Activated B cell treated with CpG ODN at 0.5 μM for 24 hours (primary cell): ENCODE measurements at places on chromosomes 11 and 22.

DNA sequence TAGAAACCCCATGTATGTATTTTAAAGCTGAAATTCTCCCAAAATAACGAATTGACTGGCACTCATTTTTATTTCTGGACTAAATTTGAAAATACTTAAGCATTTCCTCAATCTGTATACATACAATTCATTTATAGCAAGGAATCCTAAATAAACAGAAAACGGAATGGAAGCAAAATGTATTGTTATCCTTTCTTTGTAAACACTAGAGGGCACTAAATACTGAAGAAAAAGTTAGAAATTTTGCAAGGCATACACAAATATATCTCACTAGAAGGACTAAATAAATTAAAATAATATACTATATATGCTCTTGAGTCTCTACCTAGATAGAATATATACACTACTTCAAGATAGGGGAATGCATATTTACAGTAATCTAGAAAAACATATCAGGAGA is 23.1 kb upstream of the ANO5 start:
- no peak for DNase-seq

DNA sequence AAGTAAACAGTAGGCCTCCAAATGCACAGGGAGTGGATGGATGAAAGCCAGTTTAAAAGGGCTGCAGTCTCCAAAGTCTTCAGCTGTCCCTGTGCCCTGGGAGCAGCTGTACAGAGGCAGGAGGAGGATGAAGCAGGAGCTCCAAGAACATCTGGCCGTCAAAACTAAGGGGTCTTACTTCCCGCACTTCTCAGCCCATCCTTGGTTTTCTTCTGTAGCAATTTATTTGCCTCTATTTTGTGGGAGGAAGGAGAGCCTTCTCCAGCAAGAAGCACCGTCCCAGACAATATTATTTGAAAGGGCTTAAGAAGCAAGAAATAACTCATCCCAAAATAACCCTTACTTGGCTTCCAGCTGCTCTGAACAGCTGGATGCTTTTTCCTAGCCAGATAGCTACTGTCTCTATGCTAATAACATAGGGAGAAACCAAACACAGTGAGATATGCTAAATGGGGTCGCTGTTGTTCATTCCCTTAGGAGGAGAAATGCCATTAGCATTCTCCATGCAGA is 133.2 kb downstream of the SPATA19 start:
- DNase-seq = no peak

DNA sequence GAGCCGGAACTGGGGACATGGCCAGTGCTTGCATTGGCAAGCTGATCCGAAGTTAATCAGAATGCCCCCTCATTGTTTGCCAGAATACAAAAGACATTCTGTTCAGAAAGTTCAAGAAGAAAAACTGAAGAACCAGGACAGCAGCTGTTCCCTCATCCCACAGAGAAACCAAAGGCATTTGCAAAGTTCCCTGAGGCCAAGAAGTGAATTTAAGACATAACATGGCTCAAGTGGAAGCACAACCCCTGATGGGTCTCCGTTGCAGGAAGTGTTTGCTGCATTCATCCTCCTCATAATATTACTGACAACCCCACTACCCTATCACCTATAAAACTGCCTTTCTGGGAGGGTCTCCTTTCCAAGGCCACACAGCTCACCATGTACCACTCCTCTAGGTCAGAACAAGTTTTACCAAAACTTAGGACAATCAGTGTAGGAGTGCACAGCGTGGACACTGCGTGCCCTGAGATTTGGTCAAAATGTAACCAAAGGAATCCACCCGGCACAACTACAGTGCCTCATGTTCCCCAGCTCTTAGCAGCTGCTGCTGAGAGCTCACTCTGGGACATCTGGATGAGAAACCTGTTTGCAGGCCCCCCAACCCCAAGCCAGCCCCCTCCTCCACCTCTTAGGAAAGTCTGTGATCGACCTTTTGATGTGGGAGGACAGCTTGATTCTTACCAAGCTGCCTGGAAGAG is 101.6 kb upstream of the AKIP1 start:
- DNase-seq = no peak

- DNase-seq = no peak
These were observed 365.0 kb downstream of the ETS1 start for GRCh38 chr11:128222245-128222884.

DNA sequence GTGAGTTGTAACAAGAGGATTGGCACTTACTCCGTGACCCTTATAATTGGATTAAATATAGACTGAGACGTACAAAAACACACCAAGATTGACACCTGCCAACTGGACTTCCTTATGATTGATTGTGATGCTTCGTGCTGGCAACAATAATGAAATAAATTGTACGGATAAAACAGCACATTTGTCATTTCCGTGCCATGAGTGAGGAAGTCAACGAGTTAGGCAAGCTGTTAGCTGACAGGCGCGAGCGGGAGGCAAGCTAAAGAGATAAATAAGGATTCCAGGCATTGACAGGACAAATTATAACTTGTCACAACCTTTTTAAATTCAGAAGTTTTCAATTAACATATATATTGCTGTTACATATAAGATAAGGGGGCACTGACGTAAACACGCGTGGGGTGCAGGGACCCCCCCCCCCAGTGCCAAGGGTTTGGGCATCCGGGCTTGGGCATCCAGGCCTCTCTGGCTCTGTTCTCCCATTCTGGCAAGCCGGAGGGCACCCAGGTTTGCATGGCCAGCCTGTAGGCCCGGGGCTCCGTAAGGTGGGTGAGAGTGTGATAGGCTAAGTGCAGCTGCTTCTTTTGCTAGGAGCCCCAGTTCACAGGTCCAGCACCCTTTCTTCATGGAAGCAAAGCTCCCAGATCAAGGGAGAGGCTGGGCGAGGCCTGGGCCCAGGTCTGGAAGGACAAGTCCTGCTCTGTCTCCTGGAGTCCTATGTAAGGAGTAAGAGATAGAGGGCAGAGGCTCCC is 11.2 kb upstream of the PAX6 start:
- DNase-seq = no peak

DNA sequence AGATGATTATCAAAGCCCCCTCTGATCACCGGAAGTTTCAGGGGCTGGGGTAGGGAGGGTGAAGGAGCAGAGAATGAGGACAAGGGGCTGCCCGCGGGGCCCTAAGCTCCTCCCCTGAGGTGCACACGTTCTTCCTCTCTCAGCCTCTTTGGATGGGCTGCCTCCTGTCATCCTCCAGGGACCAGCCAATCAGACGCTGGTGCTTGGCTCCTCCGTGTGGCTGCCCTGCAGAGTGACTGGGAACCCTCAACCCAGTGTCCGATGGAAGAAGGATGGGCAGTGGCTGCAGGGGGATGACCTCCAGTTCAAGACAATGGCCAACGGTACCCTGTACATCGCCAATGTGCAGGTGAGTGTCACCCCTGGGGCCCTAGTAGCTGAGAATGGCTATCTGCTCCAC is 7.5 kb downstream of the ROBO3 start:
- DNase-seq = no peak

DNA sequence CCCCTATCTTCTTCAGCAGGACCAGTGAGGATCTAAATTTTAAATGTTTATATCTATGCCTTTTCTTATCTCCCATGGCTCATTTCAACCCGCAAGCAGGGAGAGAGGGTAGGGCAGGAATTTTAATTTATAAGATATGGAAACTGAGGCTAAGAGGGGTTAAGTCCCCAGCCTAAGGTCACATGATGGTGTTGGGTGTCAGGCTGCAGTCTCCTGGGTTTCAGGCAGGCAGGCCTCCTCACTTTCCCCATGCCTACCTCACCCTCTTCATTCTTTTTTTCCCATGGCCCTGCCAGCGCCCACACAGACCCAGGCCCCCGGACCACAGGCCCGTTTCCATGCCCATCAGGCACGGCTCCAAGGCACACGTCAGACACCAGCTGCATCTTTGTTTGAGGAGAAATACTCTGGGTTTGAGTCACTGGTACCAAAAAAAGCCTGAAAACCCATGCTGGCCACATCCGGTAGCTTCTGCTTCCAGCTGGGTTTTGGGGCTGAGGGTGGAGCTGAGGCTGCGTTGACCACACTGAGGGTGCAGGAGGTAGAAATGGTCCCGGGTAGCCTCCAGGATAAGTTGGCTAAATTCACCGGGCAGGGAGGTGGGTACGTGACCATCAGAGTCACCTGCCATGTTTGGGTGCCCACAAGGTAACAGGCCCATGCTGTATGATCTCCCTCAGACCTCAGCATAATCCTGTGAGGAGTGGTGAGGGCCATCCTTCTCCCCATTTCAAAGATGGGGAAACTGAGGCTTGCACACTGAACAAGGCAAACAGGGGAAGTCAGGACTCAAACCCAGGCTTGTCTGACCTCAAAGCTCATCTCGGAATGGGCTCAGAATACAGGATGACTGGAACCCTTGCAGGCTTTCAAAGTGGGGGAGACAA is 7.5 kb downstream of the CRYBB1 start:
- no peak for DNase-seq

- peak; percentile 59 for DNase-seq
These were observed at the start of gene TENM4 for GRCh38 chr11:79440571-79441460. TENM4 (minus strand) TSS chr11:79441030; CDS start chr11:79069944, 371,086 bp downstream.

DNA sequence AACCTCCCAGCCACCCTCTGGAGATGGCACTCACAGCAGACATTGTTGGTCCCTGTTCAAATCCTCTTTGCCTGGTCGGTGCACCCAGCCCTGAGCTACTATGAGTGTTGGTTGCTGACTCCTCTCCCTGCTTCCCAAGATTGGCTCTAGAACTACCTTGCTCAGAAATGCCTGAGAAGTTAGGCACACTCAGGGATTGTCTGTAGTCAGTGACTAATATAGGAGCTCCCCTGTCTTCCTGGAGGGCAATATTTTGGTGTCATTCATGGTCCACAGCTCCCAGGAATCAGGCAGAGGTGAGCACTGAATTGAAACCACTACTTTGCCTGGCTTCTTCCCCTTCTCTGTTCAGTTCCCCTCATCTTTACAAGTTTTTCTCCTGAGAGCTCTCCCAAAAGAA is 325.9 kb downstream of the MIAT start:
- DNase-seq = no peak

- DNase-seq = no peak
These were observed 1147.0 kb downstream of the DLG2 start for GRCh38 chr11:84480131-84480530.

DNA sequence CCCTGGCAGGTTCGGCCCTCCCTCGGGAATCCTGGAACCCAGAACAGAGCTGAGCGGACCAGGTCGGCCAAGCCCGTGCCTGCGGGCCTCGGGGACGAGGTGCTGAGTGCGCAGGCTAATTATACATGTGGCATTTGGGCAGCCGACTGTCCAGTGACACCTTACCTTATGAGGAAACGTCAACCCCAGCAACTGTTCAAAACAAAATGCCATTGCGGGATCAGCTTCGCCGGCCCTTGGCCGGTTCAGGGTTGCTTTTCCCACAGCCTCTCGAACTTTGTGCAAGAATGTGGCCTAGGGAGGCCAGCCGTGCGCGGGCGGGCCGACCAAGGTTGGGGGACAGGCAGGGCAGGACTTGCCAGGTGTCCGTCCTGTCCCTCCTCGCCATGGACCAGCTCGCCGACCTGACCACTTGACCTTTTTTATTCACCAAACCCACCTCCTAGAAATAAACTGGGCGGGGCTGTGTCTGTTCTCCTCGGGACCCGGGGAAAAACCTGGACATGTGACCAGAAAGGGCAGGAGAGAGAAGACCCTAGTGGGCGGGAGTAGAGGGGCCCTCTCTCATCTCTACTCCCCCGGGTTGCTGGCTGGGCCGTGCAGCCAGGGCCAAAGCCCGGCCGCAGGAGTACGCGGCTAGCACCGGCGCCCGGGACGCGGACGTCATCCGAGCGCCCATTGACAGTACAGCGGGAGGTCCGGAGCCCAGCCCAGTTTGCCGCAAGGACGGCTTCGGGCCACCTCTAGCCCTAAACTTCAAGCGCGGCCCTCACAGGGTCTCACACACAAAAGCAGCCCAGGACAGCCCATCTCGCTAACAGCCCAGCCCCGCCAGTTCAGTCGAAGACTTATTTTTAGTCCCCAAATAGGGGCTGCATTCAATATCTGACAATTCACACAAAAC is 134.3 kb upstream of the C11orf58 start:
- no peak for DNase-seq

DNA sequence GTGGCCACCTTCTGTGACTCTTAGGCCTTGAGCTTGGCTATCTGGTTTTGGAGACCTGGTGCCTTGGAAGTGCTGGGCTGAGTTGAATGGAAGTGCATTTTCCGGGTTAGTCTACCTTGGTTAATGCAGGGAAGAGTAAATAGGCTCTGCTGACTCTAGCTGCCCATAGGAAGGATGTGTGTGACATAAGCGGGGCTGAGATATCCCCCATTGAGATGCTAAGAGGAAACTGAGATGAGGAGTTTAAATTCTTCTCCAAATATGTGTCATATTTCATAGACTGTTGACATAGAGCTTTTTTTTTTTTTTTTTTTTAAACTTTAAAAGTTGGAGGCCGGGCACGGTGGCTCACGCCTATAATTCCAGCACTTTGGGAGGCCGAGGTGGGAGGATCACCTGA is 30.8 kb downstream of the ZNRF3 start:
- DNase-seq = no peak

DNA sequence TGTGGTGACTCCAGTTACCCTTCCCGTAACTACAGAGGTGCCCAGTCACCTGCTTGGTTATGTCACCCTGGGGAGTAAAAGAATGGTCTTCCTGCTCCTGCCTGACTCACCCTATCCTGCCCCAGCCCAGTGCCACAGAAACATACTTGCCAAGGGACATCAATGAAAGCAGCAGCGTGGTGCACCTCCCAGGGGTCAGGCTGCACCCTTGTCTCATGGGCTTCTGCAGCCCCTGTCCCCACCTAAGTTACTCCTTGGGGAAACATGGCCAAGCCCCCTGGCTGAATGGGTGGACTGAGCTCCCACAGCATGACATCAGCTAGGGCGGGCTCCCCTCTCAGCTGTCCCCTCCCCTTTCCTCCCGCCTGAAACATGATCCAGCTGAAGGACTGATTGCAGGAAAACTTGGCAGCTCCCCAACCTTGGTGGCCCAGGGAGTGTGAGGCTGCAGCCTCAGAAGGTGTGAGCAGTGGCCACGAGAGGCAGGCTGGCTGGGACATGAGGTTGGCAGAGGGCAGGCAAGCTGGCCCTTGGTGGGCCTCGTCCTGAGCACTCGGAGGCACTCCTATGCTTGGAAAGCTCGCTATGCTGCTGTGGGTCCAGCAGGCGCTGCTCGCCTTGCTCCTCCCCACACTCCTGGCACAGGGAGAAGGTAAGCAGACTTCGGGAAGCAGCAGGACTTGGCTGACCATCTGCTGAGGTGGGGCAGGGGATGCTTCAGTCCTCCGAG is at the start of gene HTR3A:
Gene HTR3A, plus strand, starts transcription at position 368 of the 730 bp plus-strand sequence. Its CDS starts 218 bp downstream, at position 586.
- no peak for DNase-seq

DNA sequence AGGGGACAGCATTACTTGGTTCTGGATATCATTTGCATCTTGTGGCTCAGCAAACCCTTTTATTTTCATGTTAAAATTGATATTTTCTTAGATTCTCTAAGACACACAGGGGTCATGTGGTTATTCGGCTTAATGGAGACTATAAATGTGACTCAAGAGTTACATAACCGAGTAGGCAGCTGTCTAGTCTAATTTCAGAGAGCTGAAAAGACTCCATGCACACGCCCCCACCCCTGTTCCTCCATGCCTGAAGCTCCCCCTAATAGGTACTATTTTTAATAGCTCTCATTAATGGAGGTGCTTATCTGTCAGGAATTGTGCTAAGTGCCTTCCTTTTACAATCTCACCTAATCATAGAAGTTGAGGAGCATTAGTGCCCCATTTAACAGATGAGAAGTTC is 189.2 kb upstream of the ARHGAP20 start:
- no peak for DNase-seq

- DNase-seq = no peak
These were observed 77.8 kb upstream of the BIRC3 start for GRCh38 chr11:102239448-102239847.
